Stimulated activated CD4-positive, alpha-beta T cell treated with anti-CD3 and anti-CD28 coated beads, Interleukin-1b, Interleukin-23, amount 100 ng/mL, for 4 hours (primary cell): ENCODE measurements at places on chromosomes 3 and 15.
A peak's percentile ranks its signal among the peaks of the same experiment; 100 is the strongest.

GRCh38 chr3:8768364-8769087, 887 bp downstream of the OXTR start:
- DNase-seq: no peak

DNA sequence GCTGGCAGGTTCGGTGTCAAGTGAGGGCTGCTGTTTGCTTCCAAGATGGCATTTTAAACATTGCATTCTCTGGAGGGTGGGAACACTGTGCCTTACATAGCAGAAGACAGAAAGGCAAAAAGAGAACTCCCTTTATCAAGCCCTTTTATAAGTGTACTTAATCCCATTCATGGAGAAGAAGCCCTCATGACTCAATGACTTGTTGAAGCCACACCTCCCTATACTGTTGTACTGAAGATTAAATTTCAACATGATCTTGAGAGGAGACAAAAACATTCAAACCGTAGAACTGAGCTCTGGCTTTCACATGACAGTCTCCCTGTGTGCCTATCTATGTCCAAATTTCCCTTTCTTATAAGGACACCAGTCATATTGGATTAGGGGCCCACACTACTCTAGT, 443.4 kb upstream of the CDIN1 start:
- no peak for DNase-seq

DNA sequence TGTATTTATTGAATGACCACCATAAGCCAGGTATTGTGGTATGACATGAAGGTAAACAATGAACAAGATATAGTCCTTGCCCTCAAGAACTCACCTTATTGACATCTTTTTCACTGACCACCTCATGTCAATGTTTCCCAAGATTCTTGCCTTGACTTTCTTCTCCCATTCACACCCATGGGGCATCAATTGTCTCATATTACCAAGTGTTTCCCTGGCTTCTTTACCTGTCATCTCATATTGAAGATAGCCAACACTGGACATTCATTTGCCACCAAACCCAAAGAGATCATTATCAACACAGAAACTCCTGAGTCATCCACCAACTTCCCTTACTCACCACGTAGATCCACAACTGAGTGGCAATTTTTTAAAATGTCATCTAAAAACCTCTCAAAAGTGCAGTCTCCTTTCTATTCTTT, 2.2 kb downstream of the EFHB start:
- DNase-seq: no peak

- DNase-seq: peak; percentile 39
Measured at GRCh38 chr15:59918994-59919951, 84.8 kb upstream of the FOXB1 start.

DNA sequence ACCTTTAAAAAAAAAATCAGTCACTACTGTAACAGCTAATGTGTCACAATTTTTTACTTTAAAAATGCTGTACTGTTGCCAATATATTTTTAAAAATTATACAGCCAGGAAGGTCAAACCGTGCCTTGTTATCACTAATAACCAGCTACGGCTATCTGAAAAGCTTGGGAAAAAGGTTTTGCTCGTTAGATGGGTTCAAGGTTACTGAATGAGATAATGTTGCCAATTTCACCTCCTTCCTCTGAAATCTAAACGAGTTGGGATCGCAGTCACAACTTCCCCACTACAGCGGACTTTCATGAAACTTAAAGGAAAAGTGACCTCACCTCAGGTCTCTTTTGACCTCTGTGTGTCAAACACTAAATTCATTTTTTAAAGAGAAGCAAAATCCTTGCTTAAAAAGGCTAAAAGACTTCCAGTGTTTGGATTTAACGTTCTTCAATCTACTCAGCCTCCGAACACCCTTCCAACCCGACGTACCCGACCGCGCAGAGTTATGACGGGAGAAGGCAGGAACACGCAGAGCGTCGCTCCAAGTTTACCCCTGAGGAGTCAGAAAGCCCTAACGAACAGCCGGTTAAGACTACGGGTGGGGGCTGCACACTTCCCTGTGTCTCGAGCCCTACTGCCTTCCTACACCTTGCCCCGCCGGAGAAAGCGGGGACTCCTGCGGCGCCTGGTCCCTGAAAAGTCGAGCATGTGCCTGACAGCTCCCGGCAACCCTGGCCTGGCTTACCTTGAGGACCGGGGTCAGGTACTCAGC, 860 bp downstream of the ATG3 start:
- peak; percentile 34 for DNase-seq

GRCh38 chr3:165440380-165440779, 244.2 kb upstream of the SLITRK3 start:
- DNase-seq: no peak

DNA sequence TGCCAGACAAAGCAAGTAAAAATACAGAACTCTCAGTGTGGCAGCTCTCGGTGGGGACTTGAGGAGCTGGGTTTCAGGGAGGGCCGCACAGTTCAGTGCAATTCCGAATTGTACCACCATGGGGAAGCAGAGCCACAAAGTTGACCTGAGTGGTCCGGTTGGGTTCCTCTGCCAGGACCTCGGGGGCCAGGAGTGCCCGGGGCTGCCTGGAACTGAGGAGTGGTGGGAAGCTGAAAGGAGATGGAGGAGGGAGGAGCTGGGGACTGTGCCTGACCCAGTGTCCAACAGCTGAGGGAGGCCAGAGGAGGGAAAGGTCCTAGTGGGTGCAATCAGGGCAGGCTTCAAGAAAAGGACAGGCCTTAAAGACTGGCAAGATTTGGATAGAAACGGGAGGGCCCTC, 32.2 kb upstream of the TRH start:
- DNase-seq: no peak

GRCh38 chr3:106619-107018, 89.9 kb upstream of the CHL1 start:
- no peak for DNase-seq

GRCh38 chr3:52306978-52307377, 9.1 kb upstream of the DNAH1 start:
- no peak for DNase-seq

DNA sequence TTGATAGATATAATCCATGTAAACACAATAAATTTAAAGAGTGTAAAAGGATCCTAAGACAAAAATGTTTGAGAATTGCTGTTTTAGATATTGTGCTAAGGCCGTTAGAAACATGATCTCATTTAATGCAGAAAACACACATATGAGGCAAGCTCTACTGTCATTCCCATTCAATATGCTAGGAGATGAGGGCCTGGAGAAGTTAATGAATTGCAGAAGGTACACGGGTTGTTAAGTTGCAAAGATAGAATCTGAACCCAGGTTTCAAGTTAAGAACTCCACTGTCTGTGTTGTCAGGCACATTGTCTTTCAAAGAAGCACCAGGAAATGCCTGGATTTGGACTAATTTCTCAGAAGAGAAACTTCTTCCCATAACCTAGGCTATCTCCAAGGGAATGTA, 65.1 kb upstream of the SAMMSON start:
- DNase-seq: no peak

- no peak for DNase-seq
Measured at GRCh38 chr3:129577366-129577765, 29.1 kb downstream of the PLXND1 start.

DNA sequence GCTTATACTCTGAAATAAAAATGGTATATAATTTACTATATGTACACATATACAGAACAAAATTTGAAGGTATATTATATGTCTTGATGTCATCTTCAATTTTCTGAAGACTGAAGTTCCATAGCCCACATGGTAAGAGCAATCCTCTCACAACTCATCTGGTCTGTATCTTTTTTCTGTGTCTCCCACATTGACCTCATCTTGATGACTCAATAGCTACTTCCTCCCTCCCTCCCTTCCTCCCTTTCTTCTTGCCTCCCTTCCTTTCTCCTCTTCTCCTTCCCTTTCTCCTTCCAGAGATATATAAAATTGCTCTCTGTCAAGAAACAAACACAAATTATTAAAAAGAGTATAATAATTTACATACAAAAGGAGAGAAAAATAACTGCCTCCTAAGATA, 268.5 kb downstream of the SQOR start:
- DNase-seq: no peak

DNA sequence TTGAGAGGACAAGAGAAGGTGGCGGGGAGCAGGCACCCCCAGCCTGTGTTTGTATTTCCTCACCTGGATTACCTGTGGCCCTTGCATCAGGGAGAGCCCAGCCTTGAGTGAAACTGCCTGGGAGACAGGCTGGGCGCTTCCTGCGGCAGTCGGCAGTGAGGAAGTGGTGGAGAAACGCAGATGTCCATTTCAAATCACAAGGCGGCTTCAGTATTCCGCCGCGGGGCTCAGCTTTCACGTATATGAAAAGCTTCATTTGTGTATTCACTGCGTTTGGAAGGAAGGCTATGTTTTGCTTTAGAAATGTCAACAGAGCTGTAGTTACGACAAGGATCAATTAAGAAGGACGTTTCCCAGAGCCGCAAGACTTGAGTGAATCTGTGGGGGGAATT, 167.4 kb upstream of the CTDSPL start:
- DNase-seq: no peak

DNA sequence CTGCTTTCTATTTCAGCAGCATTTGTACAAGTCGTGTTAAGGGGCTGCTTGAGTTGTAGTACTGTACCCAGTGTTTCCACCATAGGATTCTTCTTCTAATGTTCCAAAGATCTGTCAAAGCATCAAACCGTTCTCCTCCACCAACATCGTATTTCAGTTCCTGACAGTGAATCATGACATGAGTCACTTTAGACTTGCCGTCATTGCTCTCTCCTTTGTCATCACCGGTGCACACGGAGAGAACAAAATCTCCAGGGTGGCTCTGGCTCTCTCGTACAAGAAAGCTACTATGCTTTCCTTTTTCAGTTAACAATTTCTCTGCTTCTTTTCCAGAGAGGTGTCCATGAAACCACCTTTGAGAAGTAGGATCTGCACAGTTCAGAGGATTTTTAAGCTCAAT, 270.9 kb upstream of the CCDC54 start:
- no peak for DNase-seq

DNA sequence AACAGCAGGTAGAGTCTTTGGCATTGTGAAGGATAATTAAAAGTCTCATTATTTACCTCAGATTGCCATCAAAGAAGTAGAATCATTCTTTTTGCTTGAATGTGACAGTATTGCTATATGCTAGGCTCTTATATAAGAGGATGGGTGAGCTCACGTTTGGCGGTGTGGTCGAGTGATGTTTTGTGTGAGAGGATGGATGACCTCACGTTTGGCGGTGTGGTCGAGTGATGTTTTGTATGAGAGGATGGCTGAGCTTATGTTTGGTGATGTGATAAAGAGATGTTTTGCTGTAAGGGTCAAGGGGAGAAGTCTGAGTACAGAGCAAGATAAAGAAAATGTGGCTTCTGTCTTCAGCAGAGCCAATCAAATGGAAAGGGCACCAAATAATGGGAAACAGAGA, 299.6 kb upstream of the NR2E3 start:
- no peak for DNase-seq

GRCh38 chr3:28376424-28376823, 27.8 kb upstream of the AZI2 start:
- no peak for DNase-seq

DNA sequence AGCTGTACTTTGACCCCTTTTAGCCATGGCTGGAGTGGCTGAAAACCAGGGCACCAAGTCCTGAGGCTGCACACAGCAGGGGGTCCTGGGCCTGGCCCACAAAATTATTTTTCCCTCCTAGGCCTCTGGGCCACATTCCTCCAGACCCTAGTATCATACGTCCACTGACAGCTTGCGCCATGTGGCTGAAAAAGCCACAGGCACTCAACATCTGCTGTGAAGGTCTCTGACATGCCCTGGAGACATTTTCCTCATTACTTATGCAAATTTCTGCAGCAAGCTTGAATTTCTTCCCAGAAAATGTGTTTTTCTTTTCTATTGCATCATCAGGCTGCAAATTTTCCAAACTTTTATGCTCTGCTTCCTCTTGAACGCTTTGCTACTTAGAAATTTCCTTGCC, 239.0 kb downstream of the SQOR start:
- no peak for DNase-seq

DNA sequence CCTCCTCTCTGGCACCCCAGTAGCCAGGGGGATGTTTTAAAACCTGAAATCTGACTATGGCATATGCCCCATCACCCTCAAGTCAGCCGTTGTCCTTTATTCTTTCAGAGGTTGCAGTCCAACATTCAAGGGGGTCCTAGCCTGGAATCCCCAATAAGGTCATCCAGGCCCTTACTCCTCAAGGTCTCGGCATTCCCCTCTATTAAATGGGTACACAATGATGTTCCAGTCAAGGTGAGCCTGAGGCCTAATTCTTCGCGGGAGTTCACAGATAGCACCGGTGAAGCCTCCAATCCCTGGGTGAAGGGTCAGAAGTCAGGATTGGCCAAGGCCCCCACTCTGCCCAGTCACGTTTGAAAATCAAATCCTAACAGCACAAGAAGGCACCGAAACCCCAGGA, 8.1 kb upstream of the SEMA3F start:
- DNase-seq: no peak

- DNase-seq: no peak
Measured at GRCh38 chr15:58190419-58190818, 52.2 kb downstream of the AQP9 start.

DNA sequence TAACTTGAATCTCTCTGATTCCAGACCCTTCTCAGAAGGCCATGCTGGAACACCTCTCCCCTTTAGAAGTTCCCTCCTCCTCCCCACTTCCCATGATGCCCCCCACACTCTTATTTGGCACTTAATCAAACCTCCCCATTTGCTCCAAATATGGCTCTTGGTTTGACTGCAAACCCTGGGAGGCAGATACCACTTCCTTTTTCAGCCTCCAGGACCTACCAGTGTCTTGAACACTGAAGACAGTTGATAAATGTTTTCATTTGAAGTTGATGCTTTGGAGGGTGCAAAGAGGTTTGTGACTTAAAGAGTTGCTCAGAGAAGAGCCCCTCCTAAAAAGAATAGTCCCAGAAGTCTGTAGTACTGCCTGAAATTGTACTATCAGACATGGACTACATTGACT, 61.5 kb downstream of the SEMA5B start:
- no peak for DNase-seq

DNA sequence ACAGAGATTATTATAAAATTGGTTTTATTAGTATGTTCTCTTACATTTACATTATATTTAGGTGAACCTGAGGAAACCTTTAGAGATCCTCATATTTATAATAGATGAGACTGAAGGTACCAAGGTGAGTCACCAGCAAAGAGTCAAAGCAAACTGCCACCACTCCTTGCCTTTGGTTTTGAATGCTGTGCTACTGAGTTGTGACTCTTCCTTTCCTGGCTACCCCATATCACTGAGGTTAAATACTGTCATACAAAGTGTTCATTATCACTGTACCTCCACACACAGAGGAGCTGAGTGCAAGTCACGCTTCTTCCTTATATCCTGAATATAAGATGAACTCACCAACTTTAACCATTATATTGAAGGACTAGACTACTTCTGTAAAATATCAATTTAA, 168.2 kb downstream of the CBLB start:
- DNase-seq: no peak

DNA sequence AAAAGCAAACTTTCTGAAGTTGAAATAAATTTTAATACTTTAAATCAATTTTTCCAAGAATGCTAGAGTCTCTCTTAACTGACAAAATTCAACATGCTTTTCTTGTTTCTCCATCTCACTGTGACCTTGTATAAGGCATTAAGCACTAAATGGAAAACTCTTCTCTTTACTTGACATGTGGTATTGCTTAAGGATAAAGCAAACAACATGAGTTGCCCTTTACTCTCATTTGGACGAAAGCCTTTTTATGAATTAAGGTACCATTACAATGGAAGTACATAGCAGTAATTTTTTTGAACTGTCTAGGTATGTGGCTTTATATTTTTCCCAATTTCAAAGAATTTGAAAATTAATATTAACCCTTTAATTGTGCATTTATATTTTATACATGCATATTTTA, 1.4 kb downstream of the STRIT1 start:
- DNase-seq: no peak

GRCh38 chr3:71511037-71511436, 72.5 kb downstream of the FOXP1 start:
- no peak for DNase-seq
